ENCODE measurements at places on chromosomes 2 and 18. TPM values are rescaled to one million over a fixed set of nuclear protein-coding genes. Genes with fewer than 3 reads are reported as not detected.

C1GALT1C1L gene
- total RNA-seq = 0.39 TPM

ACTG2 gene
- total RNA-seq = 3.5 TPM

GBX2 gene
- 0.78 TPM for total RNA-seq

ELOA2 gene
- not detected for total RNA-seq
